Muscle of back (tissue), 13 donors: ENCODE measurements at places on chromosomes 4 and X. TPM values are rescaled to one million over a fixed set of nuclear protein-coding genes. Genes with fewer than 3 reads are reported as not detected.

GRCh38 chr4:123666486-123666885 is 269.9 kb downstream of the SPRY1 start:
- DNase-seq = no peak

- peak; percentile 65 for DNase-seq
Observed at GRCh38 chr4:101977076-101977475, 186.5 kb downstream of the BANK1 start.

The RS1 gene
- polyA plus RNA-seq = not detected

The SPIN4 gene
- 16.4 TPM for polyA plus RNA-seq

The SLITRK2 gene
- polyA plus RNA-seq = 0.56 TPM
